ENCODE measurements at places on chromosomes 3 and 15.

DNA sequence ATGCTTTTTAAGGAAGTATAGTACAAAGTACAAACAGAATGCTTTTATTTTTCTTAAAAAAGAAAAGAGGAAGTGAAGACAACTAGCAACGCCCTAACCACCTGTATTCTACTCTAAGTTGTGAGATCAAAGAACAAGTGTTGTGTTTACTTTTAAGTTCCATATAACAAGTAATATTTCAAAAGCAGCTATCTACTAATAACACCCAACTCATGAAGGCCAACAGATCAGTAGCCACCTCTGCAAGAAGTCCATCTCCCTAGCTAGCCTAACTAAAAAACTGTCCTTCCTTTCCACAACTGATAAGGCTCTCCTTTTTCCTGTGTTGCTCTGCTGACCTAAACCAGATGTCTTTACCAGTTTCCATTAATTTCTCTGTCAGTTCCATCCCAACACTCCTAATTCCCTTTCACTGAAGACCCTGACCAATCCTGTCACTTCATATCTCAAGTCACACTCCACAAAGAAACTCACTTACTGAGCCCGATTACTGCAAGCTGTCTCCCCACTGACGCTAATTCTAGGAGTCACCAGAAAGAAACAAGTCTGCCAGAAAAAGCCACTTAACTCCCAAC, 26.9 kb downstream of the PHC3 start:
- no peak for DNase-seq

GRCh38 chr15:77493324-77493907, 72.7 kb downstream of the HMG20A start:
- DNase-seq: no peak

DNA sequence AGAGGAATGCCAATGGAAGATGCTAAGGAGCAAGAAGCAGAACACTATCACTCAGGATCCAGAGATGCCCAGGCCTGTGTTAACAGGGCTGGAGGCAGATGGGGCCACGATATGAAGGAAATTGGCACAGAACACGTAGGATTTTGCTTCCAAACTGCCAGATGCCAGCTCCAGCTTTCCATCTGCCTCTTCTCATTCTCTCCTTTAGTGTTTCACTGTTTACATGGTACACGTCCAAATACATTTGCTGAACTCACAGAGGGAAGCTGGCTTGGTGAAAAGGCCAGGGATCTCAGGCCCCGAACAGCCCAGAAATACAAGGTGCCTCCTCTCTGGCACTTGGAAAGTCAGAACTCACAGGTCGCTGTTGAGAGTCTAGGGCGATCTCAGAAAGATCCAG, 187.0 kb downstream of the NTRK3 start:
- no peak for DNase-seq

- DNase-seq: no peak
Observed at GRCh38 chr3:48125013-48125705, 63.1 kb downstream of the CDC25A start.

GRCh38 chr3:191105418-191105817, 93.6 kb upstream of the OSTN start:
- no peak for DNase-seq

DNA sequence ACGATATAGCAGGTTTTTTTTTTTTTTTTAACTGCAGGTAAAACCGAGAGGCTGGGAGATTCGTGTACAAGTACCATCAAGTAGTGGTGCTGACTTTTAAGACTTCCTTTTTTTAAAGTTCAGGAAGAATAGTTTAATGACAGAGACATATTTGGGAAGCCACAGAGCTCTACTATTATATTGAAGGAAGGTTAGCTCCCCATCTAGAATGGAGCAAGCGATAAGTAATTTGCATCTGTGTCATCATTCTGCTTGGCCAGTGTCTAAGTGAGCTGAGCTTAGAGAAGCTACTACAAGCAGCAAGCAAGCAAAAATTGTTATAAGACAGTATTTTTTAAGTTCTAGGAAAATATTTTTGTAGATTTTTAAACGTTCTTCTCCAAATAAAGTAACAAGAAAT, 203.2 kb downstream of the ATP8B4 start:
- DNase-seq: no peak
